ENCODE measurements at places on chromosomes 5 and 9. TPM values are rescaled to one million over a fixed set of nuclear protein-coding genes. Genes with fewer than 3 reads are reported as not detected.
A peak's percentile ranks its signal among the peaks of the same experiment; 100 is the strongest.

GRCh38 chr5:6633469-6634245 is 417 bp downstream of the SRD5A1 start:
- DNase-seq, result peak; percentile 32

DNA sequence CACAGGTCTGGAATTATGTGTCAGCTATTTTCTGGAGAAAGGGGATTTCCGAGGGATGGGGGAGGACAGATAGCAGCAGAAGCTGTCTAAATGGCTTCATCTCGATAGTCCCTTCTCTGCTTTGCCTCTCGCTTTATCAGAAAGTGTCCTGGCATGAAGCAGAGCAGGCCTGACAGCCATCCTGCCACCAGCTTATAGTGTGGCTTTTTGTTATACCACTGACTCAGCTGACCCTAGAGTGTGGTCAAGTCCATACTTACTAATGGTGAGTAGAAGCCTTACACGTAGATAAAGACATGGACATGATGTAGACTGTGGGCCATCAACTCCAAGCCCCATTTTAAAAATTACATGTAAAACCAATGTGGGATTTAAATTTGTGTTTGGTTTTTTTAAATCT is 50.0 kb downstream of the RCL1 start:
- no peak for DNase-seq

- no peak for DNase-seq
Measured at GRCh38 chr5:81631124-81631523, 119.8 kb downstream of the SSBP2 start.

DNA sequence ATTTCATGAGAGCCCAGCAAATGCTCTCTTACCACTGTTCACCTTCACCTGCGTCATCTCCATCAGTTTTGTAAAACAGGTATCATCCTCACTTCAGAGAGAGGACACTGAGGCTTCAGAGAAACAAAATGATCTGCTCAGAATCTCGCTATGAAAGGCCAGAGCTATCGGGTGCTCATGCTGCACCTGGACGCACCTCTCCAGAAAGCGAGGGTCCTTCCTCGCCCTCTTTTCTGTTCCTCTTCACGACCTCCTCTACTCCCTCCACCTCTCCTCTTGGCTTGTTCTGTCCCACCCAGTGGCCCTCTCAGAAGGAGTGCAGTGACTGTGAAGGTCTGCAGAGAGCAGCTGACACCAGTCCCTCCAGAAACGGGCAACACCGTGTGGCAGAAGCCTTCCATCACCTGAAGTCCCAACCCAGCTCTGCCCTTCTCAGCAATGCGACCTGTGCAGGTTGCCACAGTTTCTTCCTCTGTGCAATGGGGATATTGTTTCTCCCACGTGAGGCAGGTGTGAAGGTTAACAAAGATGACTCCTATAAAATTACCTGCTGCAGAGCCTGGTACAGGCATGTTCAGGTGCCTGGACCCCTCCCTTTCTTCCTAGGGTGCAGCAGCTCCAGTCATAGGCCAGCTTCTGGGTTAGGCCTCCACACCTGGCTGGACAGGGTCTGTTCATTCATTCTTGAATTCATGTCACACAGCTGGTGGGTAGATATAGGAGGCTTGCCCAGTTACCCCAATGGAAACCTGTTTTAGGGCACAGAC is 45.3 kb upstream of the ANGPTL2 start:
- no peak for DNase-seq

The PRLR gene
- total RNA-seq, result 9.3 TPM

The ISL1 gene
- total RNA-seq, result not detected

The IFNB1 gene
- not detected for total RNA-seq

The HSPB3 gene
- total RNA-seq, result 0.46 TPM

Data from mucosa of gallbladder (tissue), 1 donor.